ENCODE measurements at places on chromosomes 12 and 14. TPM values are rescaled to one million over a fixed set of nuclear protein-coding genes. Genes with fewer than 3 reads are reported as not detected.

GDF11 gene
- total RNA-seq, result 17.3 TPM

MYH6 gene
- total RNA-seq, result 0.56 TPM

CCDC184 gene
- 0.12 TPM for total RNA-seq

CFAP251 gene
- 0.96 TPM for total RNA-seq

CLEC1A gene
- not detected for total RNA-seq

LRP10 gene
- 78.4 TPM for total RNA-seq

ACSS3 gene
- 0.05 TPM for total RNA-seq
